ENCODE measurements at places on chromosomes 11 and 22. TPM values are rescaled to one million over a fixed set of nuclear protein-coding genes. Genes with fewer than 3 reads are reported as not detected.
A peak's percentile ranks its signal among the peaks of the same experiment; 100 is the strongest.

Gene SDHAF2
- total RNA-seq = 82.5 TPM

- no peak for DNase-seq
These were observed 6.9 kb upstream of the CCND1 start for GRCh38 chr11:69634069-69634468.

- no peak for DNase-seq
These were observed 32.7 kb upstream of the ACCSL start for GRCh38 chr11:44014968-44015623.

GRCh38 chr11:116101902-116102301 is 597.7 kb upstream of the CADM1 start:
- no peak for DNase-seq

Gene LARGE2
- not detected for total RNA-seq

Gene KCNK7
- total RNA-seq = not detected

GRCh38 chr11:131656839-131657211 is 286.4 kb downstream of the NTM start:
- no peak for DNase-seq

Gene HORMAD2
- not detected for total RNA-seq

DNA sequence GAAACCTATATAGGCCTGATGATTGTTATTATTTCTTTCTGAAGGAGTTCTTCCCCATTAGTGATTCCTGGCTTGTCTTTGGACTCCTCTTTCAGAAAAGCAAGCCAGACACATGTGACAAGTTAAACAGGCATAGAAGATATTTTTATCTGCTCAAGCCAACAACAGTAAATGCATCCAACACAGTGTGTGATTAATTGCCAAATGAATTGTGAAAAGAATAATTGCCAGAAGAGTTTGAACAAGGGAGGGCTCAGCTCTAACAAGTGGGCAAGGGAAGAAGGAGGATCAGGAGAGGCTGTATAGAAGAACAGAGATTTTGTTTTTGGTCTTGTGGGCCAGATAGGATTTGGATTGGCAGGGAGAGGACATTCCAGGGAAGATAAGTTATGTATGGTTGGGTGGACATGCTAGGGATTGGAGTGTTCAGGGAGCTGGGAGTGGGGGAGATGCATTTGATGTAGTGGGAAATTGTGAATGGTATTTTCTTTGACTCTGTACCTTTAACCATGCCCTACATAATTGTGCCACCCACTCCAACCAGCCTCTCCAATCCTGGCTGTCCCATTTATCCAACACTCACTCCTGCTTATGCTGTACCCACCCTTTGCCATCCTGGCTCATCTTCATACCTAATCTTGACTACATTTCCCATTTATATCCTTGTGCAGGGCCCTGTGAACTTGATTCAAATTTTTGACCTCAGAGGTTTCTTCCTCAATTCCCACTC is 172.8 kb downstream of the RRAS2 start:
- no peak for DNase-seq

Gene CCDC116
- not detected for total RNA-seq

- no peak for DNase-seq
These were observed 49.7 kb downstream of the RPL27A start for GRCh38 chr11:8732324-8732670.

- DNase-seq = peak; percentile 30
These were observed 88.8 kb downstream of the ABTB2 start for GRCh38 chr11:34268906-34269430.

GRCh38 chr22:19868333-19868732 is 13.7 kb upstream of the GNB1L start:
- no peak for DNase-seq

Gene LMO1
- 0.18 TPM for total RNA-seq

- DNase-seq = peak; percentile 85
These were observed 73.0 kb downstream of the CYB5R2 start for GRCh38 chr11:7600205-7600775.

DNA sequence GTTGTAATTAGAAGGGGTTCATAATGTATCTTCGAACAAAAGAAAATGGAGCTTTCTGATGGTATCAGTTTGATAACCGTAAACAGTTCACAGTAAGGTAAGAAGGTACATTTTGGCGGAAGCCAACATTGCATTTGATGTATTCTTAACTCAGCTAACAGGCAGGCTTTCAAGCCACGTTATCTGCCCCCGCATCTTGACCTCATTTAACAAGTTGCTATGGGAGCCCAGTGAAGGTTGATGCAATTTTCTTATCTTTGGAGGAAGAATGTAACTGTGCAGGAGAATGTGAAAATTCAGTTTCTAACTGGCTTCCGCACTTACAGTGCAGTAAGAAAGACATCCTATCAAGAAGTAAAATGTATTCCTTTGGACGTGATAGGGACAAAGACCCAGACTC is 110.6 kb downstream of the ETS1 start:
- DNase-seq = no peak

Gene H19
- total RNA-seq = 0.21 TPM

Gene SLC25A45
- total RNA-seq = 1.9 TPM

Gene NTM
- total RNA-seq = 65.7 TPM

DNA sequence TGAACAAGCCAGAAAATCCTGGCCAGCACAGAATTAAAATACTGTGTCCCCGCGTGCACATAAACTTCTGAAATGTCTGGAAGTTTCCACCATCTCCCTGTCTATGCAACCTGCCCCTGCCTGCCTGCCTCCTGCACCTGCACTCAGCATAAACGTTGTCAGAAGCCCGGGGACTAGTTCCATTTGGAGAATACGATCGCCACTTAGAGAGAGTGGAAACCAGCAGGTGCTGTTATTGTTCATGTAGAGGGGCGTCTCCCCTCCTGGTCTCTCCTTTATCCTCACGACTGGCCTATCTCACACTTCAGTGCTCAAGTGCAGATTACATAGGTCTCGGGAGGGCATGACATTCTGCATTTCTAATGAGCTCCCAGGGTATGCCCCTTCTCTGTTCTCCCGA is 35.6 kb downstream of the MPPED1 start:
- no peak for DNase-seq

DNA sequence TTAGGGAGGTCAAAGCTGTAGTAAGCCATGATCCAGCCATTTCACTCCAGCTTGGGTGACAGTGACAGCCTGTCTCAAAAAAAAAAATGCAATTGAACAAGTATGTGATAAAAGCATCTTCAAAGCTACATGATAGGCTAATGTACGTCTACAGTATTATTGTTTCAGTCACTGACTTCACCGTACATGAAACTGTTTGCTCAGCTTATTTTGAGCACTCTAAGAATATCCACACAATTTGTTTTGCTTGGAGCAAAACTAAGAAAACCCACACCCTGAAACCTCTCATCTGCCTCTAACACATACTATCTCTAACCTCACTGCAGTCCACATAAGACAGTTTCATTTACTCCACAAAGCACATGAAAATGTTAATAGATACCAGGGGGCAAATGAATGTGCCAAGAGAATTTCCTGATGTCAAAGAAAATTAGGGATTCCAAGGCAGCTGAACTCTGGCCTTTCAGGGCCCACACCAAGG is 60.7 kb downstream of the KCNA4 start:
- no peak for DNase-seq

DNA sequence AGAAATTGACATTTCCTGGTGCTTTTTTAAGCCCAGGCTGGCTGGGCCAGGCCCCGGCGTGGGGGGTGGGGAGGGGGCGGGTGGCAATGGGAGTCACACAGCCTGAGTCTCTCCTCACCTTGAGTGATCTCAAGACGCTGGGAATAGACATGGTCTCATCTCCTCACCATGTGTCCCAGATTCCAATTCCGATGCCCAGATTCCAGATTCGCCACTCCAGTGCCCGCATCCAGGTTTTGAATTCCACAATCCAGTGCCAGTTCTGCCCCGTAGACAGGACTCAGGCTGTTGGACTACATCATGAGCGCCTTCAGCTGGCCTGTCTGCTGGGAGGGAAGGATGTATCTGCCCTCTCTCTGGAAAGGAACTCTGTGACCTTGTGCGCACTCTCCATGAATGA is 19.1 kb downstream of the KCNC1 start:
- no peak for DNase-seq

DNA sequence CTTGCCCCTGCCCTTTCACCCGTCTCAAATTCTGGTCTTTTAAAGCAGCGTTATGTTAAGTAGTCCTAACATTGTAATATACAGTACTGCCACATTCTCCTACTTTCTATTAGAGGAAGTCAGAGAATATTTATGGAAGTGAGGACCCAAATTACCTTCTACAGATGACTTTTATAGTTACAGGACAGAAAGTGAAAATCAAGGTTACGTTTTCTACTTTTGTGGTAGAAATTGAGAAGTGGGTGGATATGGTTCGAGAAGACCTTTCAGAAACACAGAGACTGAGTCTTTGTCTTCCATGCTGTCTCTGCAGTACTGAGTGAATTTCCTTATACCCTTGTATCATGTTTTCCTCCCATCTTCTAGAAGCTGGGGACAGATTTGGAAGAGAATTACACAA is 17.1 kb downstream of the SC5D start:
- DNase-seq = no peak

Gene RIMBP3C
- 0.35 TPM for total RNA-seq

DNA sequence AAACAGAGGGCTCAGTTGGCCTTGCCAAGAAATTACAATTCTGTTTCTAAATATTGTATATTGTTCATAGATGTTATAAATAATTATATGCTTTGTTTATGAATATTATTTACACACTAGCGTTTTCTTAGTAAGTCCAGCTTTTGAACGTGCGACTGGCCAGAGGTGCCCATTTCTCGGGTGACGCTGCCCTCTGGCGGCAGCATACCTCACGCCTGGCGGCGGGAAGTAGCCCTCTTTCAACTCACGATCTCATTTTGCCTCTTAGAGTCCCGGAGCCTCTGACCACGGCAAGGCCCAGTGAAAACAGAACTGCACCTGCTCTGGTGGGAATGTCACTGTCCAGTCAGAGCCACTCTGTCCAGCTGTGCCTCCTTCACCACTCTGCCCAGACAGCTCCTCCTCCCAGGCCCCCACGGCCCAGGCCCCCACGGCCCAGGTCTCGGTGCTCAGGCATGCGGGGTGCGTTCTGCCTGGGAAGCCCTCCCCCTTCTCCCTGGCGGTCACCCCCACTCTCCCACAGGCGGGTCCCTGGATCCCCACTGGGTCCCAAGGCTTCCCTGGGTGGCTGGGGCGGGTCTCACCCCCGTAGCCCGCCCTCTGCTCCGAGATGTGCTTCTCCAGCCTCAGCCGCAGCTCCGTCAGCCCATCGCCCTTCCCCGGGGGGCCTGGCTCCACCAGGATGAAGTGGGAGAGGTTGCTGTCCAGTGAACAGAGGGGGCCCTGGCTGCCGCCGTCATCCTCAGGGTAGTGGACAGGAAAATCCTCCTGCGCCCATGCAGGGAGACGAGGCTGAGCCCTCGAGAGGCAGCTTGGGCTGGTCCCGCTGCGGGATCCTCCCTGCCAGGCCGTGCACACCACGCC is 19.3 kb downstream of the TSSC4 start:
- peak; percentile 68 for DNase-seq

Measured in HT1080 (cell line).